ENCODE measurements at places on chromosomes 12 and 14.

- DNase-seq = peak; percentile 78
Observed at GRCh38 chr14:20662968-20663732, 21.2 kb upstream of the RNASE4 start.

- DNase-seq = no peak
Observed at GRCh38 chr12:48069241-48069640, 36.6 kb downstream of the SENP1 start.

DNA sequence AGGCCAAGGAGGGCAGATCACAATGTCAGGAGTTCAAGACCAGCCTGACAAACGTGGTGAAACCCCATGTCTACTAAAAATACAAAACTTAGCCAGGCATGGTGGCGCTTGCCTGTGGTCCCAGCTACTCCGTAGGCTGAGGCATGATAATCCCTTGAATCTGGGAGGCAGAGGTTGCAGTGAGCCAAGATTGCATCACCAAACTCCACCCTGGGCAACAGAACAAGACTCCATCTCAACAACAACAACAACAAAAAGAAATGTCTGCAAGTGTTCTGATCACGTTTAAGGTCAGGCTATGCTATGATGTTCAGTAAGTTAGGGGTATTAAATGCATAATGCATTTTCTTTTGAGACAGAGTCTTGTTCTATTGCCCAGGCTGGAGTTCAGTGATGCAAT lies 6.7 kb upstream of the PLD4 start:
- no peak for DNase-seq

GRCh38 chr12:113236539-113237399 lies 15.5 kb downstream of the TPCN1 start:
- DNase-seq = no peak

GRCh38 chr12:105507311-105508038 lies 177.0 kb downstream of the C12orf75 start:
- no peak for DNase-seq

DNA sequence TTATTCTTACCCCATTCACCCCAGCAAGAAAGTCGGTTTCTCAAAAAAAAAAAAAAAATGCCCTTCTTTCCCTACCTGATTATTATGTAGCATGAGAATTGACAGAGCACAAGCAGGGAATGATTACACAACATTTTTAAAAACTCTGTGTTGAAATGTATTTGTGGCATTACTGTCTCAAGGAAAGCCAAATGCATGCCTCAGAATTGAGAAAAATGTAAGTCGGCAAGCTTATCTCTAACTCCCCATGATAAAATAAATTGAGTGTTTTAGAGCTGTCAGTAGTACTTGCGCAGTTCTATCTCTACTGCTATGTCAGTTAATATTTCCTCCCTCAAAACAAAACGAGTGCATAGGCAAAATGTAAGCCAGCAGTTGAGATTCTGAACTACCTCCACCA lies 25.7 kb downstream of the ANO4 start:
- DNase-seq = no peak

DNA sequence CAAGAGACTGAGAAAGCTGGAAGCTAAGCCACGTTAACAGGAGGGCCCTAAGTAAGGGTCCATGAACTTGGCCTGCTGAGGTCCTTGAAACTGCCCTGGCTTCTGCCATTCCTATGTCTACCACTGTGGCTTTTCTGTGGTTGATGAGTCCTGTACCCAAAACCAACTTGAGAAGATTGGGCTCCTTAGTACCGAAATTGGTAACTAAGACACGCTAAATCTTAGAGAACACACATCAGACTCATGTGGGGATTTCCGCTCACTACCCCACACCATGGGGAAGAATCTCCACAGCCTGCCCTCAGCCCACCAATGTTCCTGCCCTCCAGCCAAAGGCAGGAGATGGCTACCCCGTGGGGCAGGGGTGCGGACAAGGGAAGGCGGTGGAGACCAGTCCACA lies 232.9 kb downstream of the SPTSSA start:
- no peak for DNase-seq

DNA sequence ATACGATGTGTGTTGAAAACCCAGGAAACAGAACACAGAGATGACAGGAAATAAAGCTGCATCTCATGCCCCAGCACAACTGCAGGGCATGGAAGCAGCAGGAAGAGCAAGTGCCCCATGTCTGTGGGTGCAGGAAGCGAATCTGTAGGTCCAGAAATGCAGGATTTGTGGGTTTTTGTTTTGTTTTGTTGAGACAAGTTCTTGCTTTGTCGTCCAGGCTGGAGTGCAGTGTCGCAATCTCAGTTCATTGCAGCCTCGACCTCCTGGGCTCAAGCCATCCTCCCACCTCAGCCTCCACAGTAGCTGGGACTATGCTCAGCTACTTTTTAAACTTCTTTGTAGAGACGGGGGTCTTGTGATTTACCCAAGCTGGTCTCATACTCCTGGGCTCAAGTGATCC lies 6.2 kb upstream of the RPS6KL1 start:
- DNase-seq = no peak

DNA sequence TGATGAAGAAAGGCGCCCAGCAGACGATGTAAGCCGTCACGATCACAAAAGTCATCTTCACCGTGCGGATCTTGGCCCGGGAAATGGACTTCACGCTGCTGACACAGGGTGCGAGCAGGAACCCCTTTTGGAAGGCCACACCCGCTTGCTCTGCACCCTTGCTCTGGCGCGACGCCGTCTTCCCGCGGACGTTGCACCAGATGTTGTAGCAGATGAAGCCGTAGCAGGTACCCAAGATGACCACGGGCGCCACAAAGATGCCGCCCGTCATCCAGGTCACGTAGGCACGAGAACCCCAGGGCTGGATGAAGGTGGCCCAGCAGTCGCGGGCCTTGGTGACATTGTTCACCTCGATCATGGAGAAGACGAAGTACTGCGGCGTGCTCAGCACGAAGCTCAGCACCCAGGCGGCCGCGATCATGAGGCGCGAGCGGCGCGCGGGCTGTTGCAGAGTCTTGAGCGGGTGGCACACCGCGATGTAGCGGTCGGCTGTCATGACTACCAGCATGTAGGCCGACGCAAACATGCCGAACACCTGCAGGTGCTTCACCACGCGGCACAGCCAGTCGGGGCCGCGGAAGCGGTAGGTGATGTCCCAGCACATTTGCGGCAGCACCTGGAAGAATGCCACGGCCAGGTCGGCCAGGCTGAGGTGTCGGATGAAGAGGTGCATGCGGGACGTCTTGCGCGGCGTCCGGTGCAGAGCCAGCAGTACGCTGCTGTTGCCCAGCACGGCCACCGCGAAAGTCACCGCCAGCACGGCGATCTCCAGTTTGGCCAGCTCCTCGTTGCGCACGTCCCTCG lies 890 bp downstream of the AVPR1A start:
- no peak for DNase-seq

GRCh38 chr12:110254971-110255540 lies 26.0 kb upstream of the ATP2A2 start:
- DNase-seq = no peak

GRCh38 chr14:72532686-72533454 lies 361.0 kb downstream of the DPF3 start:
- DNase-seq = no peak

DNA sequence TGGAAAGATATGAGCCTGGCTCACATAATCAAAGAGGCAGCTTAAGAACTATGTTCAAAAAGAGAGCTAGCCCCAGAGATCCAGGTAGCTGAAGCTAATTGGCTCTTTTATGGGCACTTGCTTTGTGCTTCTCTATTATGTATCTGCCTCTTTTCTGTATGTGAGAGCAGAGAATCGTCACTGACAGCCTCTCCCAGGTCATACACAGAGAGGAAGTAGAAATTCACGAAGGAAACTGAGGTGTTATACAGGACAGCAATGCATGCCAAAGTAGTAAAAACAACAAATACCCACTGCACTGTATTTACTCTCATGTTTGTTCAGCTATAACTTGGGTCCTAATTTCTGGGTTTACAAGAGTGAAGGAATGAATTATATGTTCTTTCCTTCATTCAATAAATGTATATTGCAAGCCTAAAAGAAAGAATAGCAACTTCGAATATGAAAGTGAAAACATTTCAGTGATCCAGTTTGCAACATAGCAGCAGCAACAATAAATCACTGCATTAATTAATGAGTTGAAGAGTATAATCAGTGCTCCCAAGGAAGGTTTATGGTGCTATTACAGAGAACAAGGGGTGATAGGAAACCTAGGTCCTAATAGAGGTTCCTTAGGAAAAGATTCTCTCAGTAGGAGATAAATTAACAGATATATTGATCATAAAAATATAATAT lies 47.1 kb upstream of the ATXN7L3B start:
- no peak for DNase-seq

DNA sequence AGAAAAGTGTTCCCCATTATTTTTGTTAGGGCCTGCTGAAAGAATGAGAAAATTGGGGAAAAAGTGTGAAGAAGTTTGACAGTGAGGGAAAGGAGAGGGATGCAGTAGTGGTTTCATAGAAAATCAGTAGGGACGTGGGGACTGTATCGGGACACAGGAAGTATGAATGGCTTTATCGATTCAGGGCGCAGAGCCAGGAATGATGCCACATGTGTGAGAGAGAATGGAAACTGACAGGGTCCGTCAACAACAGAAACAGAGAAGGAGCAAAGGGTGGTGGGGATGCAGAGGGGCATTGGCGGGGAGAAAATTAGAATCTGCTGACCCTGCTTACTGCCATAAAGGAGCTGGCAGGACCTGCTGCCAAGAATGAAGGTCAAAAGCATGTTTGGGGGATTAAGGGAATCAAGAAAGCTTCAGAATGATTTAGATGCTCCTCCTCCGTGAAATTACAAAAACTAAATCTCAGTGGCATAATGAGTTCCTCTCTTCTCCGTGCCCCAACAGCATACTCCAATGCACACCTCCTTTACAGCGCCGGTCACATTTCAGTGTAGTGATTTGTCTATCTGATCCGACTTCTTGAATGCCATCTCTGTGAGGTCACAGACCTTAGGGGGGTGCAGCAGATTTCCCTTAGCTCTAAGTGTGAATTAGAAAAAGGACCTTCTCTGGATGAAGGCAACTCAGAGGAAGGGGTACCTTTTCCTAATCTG lies 92.6 kb downstream of the EMP1 start:
- no peak for DNase-seq

DNA sequence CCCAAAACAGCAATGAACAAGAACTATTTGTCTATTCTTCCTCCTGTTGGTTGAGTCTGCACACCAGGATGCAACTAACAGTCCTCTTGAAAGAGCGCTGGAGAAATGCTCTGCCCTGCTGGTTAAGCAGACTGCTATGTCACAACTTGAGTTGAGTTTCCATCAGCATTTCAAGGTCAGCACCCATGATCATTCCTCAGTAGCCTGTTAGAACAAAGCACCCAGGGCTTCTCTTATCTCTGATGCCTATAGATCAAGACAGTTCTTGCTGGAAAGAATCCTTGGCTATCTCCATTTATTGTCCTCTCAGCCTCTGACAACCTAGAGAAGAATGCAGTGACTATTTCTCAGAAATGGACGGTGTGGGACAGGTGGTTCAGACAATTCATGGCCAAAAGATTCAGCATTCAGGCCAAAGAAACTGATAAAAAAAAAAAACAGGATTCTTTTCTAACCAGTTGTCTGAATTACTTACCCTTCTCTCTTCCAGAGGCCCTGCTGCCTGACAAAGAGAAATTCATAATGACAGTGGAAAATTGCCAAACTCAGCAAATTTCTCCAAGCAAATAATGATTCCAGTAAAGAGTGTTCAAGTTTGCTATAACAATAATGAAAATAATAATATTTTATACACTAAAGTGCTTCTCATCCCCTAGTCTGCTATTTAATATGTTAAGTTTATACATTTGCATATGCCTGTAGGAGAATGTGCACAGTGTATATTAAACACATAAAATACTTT lies 306.7 kb downstream of the EMP1 start:
- DNase-seq = no peak

DNA sequence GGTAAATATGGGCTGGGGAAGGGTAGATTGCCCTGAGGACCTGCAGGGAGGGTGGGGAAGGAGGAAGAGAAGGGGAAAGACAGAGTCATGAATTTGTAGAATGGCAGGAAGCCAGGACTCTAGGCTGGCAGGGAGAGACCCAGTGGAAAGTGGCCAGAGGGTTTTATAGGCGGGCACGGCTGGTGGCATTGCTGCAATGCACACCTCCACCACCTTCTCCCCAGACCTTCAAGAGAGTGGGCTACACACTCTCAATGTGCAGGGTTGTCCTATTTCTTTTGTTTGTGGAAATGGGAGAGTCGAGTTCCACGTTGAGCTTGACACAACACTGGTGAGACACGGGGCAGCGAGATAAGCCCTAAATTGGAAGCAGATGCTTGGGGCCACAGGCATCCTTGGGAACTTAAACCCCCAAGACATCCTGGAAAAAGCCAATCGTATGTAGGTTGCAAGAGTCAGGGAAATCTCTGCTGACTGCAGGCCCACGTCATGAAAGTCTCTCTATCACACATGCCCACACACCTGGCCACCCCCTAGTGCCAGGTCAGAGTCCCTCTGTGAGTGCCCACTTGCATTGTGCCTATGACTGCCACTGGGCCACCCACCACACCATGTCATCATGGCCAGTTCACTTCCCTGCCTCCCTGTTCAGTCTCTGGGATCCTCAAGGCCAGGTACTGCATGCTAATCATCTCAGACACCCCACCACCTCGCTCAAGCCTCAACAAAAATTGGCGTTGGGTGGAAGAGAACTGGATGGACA lies 38.0 kb upstream of the BDKRB2 start:
- no peak for DNase-seq

DNA sequence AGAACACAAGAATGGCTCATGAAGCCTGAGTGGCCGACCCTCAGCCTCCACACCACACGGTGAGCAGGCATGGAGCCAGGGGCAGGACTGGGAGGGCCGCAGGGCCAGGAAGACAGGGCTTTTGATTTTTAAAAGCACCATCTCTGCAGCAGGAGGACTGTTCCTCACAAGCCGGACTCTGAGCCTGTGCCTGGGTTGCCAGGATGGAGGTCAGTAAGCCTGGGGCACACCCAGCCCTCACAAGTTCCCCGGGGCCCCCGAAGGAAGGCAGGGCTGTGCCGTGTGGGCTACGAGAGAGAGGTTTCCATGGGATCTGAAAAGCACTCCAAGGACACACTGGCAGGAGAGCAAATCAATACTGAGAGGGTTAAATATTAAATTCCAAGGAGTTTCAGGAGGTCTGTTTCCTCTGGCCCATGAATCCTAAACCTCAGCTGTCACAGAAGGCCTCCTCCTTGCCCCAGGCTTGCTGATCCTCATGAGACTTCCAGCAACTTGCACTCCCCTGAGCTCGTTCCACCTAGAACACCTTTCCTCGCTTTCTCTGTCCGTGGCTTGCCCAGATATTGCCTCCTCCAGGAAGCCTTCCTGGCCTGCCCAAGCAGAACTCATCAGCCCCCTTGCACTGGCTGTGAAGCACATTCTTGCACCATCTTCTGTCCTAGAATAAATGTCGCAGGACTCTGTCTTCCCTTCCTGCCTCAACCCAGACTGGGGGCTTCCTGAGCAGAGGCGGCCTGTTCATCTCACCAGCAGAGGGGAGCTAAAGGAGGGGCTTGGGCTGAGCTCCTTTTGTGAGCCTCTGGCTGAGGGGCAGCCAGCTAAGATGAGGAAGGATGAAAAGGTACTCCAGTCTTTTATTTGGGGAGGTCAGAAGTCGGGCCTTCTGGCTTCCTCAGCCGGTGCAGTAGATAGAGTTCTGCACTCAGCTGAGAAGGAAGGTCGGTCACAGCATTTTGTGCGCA lies 64.6 kb downstream of the CCDC88C start:
- no peak for DNase-seq
